Right renal pelvis (tissue), 4 donors: ENCODE measurements at places on chromosomes 16 and 17. TPM values are rescaled to one million over a fixed set of nuclear protein-coding genes. Genes with fewer than 3 reads are reported as not detected.

PPP1R1B gene
- 16.2 TPM for polyA plus RNA-seq

CACNG4 gene
- polyA plus RNA-seq: 3.6 TPM

GPR139 gene
- polyA plus RNA-seq: not detected

PERCC1 gene
- not detected for polyA plus RNA-seq

CD300E gene
- 0.22 TPM for polyA plus RNA-seq

CNGB1 gene
- 0.11 TPM for polyA plus RNA-seq

SPATA32 gene
- polyA plus RNA-seq: 0.17 TPM

EZH1 gene
- 46.4 TPM for polyA plus RNA-seq

DUSP3 gene
- 60.3 TPM for polyA plus RNA-seq

MT1M gene
- 0.17 TPM for polyA plus RNA-seq

ZNF48 gene
- polyA plus RNA-seq: 13.2 TPM

PABPN1L gene
- not detected for polyA plus RNA-seq

DNAH9 gene
- polyA plus RNA-seq: 12.0 TPM

METTL26 gene
- polyA plus RNA-seq: 46.8 TPM

HOXB8 gene
- polyA plus RNA-seq: 55.5 TPM

TP53TG3F gene
- not detected for polyA plus RNA-seq
